ENCODE measurements at places on chromosomes 3 and 15. TPM values are rescaled to one million over a fixed set of nuclear protein-coding genes. Genes with fewer than 3 reads are reported as not detected.

Gene PLA2G4F
- not detected for total RNA-seq

Gene ANAPC13
- total RNA-seq: 23.0 TPM

Gene GPR87
- not detected for total RNA-seq

DNA sequence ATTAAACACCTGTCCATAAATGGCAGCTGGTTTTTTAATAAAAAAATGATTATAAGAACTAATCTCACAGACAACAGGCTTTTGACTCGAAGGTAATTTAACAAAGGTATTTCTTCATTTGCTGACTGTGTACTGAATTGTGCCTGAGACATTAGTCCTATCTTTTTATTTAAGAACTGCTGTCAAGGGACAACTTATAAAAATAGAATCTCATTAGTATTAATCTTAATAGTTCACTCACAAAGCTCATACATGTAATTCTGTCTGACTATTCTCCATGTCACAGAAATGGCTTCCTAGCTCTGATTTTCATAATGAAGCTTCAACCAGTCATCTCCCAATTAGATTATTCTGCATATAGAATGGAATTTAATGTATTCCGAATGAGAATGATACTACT lies 276.9 kb upstream of the PDZRN3 start:
- H3K27me3 ChIP-seq: no peaks in the 10 kb centered on the region
- no peak overlapping the region for H3K4me3 ChIP-seq
- no peak overlapping the region for H3K27ac ChIP-seq
- no peaks in the 10 kb centered on the region for H3K36me3 ChIP-seq
- DNase-seq: no peak

DNA sequence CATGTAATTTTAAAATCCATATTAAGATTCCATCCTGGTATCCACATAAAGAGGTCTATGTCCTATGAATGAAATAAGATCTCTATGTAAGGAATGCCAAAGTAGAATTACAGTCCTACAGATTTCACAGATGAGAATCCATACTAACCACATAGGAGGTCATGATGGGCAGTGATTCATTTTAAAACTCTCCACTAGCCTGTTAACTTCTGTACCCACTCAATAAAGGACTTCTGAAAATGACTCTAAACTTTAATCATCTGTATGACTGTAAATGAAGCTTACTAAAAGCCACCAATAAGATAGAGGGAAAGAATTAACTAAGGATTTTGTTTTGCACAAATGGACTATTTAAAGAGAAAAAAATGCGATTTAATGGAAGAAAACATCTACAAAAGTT lies 28.7 kb downstream of the MORC1 start:
- H3K36me3 ChIP-seq: no peaks in the 10 kb centered on the region
- H3K4me1 ChIP-seq: peaks cover 2% of the 10 kb centered on the region
- H3K27me3 ChIP-seq: peaks cover 28% of the 10 kb centered on the region
- H3K4me3 ChIP-seq: no peak overlapping the region
- no peak for DNase-seq

Gene IL20RB
- 4.2 TPM for total RNA-seq

DNA sequence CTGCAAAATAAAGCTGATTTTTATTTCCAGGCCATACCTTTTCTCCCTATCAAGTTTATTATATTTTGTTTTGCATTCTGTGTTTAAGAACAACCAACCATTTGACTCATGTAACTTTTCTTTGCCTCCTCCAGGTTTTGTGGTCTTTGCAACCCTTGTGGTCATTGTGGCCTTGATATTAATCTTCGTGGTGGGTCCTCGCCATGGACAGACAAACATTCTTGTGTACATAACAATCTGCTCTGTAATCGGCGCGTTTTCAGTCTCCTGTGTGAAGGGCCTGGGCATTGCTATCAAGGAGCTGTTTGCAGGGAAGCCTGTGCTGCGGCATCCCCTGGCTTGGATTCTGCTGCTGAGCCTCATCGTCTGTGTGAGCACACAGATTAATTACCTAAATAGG lies 27.6 kb downstream of the NIPA2 start:
- DNase-seq: no peak
- no peak overlapping the region for H3K4me3 ChIP-seq
- H3K27me3 ChIP-seq: no peaks in the 10 kb centered on the region
- peaks cover 4% of the 10 kb centered on the region for H3K4me1 ChIP-seq
- H3K36me3 ChIP-seq: peaks cover 9% of the 10 kb centered on the region

DNA sequence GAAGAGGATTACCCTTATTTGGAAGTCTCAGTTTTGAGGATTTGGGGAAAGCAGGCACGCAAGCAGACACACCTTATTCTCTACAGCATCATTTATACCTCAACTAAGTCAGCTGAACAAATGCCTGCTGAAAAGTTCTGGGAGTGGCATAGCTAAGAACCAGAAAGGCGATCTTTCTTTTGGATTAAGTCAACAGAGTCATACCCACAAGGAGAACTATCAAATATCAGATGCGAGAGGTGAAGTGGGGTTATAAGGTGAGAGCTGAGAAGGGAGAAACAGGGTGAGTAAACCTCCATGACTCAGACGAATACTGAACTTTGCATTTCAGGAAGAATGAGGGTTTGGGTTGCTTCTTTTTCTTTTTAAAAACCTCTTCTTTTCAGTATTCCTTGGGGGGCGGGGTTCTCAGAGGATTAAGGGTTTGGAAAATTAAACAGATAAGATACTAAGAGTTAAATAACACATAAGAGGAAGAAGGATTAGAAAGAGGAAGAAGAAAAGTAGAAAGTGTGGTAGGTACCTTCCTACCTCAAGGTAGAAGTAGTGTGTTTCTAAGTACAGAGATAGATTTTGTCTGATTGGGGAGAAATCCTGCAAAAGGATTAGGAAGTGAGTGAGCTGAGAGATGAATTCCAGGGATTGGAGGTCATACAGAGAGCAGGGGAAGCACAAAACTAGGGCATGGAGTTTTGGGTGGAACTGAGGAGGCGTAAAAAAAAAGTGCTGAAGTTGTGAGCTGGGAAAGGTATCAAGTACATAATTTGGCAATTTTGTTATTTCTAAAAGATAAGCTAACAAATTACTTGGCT lies 41.3 kb upstream of the ICE2 start:
- H3K36me3 ChIP-seq: peaks cover 20% of the 10 kb centered on the region
- H3K4me1 ChIP-seq: peaks cover 62% of the 10 kb centered on the region
- H3K27ac ChIP-seq: peak overlapping the region; percentile 98
- no peak for DNase-seq
- H3K27me3 ChIP-seq: no peaks in the 10 kb centered on the region

Gene GPR156
- total RNA-seq: 0.50 TPM

DNA sequence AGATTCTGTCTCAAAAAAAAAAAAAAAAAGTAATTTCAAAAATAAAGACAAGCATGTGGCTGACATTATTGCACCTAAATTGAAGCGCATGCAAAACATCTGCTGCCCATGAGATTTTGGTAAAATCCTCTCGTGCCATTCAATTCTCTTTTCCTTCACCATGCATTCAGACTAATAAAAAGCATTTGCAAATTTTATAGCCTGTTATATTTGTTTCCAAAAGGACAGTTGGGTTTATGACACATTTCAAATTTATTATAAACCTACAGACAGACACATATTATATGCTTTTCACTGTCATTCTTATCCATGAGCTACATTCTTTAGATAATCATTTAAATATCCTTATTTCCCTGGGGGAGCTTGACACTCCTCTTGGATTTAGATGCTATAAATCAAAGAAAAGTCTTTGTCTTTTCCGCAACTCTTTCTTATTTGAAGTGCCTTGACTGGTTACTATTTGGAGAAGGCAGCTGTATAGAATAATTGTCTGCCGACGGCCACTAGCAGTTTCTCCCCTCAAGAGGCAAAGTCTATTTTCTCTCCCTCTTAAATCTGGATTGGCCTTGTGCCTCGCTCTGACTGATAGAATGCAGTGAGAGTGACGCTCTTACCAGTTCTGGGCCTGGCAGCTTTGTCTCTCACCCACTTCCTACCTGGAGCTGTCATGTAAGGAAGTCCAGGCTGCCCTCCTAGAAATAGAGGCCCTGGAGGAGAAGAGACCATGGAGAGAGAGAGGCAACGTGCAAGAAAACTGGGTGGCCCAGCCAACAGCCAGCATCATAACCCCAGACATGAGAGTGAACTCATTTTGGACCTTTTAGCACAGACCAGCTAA lies 6.8 kb upstream of the LRIG1 start:
- no peak for DNase-seq
- H3K4me1 ChIP-seq: peaks cover 14% of the 10 kb centered on the region
- H3K27ac ChIP-seq: no peak overlapping the region
- H3K27me3 ChIP-seq: peaks cover 13% of the 10 kb centered on the region

DNA sequence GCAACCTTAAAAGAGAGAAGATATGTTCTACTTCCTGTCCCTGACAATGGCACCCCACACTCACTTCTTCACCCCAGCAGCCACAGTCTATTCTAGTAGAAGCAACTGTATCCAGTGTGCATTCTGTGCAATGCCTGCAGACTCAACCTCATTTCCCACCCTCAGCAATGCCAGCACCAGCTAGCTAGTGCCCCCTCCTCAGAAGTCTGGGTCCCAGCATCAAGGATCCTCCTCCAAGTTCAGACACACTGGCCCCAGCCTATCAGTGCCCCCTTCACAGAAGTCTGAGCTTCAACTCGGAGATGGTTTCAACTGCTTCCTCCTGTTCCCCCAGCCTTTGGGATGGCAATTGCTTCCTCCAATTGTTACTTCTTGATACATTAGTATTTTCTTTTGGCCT lies 268.3 kb downstream of the MEX3B start:
- no peak overlapping the region for H3K4me3 ChIP-seq
- peaks cover 22% of the 10 kb centered on the region for H3K27me3 ChIP-seq
- no peak overlapping the region for H3K27ac ChIP-seq
- H3K4me1 ChIP-seq: no peaks in the 10 kb centered on the region

Gene RLBP1
- total RNA-seq: not detected

- H3K4me3 ChIP-seq: no peak overlapping the region
- H3K27me3 ChIP-seq: peaks cover 8% of the 10 kb centered on the region
- H3K4me1 ChIP-seq: peaks cover 4% of the 10 kb centered on the region
- H3K36me3 ChIP-seq: no peaks in the 10 kb centered on the region
These were observed 23.9 kb upstream of the CTSH start for GRCh38 chr15:78968539-78969271.

Measured in T-helper 17 cell (primary cell).